ENCODE measurements at places on chromosomes 16 and 17. TPM values are rescaled to one million over a fixed set of nuclear protein-coding genes. Genes with fewer than 3 reads are reported as not detected.

DNA sequence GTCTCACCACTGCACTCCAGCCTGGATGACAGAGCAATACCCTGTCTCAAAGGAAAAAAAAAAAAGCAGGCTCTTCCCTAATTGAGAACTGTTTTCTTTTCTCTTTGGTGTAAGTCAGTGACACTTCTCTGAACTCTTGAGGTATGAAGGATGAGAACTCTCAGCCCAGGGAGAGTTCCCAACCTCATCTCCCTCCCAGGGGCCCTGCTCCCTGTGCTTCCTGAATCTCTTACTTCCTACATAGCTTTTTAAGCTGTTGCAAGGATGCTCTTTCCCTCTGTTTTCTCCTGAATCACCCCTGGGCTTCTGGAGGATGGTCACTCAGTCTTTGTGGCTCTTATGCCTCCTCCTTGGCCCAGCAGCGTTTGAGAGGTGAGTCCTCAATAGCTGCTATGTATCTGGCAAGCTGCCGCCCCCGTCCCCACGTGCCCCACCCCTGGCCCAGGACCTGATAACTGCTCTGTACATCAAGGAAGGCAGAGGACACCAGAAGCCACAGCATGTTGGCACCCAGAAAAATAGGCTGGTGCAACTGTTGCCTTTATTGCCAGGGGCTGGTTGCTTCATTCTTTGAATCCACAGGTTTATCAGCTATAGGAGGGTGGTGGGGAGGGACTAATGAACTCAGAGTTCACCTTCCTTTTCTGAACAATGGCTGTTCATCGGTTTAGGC, 24.0 kb downstream of the IGF2BP1 start:
- no peak for DNase-seq

DNA sequence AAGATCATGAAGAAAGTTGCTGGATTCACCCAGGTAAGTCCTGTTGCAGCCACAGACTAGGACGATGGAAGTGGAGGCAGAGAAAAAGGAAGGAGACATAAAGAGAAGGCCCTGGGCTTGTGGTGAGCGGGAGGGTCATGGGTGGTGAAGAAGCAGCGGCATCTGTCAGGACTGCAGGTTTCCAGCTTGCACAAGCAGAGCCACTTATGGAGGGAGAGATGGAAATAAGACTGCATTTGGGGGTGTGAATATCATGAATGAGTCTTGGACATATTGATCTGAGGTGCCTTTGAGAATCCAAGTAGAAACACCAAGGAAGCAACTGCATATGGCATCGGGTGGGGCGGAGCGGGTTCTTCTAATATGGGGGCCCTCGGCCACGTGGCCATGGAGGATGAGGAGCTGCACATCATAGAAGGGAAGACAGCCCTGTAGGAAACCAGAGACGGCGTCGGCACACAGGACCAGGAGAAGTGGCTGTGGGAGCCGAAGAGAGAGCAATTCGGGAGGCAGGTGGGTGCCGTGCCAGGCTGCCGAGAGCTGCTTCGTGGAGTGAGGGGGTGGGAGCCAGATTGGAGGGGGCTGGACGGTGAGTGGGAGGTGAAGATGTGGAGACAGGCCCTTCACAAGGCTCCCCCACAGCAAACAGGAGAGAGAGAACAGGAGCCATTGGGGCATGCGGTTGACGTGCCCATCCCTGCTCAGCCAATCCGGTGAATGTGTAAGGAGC, 243.5 kb downstream of the GSG1L start:
- no peak for DNase-seq

GRCh38 chr17:40791787-40792436, 7.8 kb downstream of the KRT28 start:
- DNase-seq = no peak

The KCNJ2 gene
- 4.7 TPM for polyA plus RNA-seq

DNA sequence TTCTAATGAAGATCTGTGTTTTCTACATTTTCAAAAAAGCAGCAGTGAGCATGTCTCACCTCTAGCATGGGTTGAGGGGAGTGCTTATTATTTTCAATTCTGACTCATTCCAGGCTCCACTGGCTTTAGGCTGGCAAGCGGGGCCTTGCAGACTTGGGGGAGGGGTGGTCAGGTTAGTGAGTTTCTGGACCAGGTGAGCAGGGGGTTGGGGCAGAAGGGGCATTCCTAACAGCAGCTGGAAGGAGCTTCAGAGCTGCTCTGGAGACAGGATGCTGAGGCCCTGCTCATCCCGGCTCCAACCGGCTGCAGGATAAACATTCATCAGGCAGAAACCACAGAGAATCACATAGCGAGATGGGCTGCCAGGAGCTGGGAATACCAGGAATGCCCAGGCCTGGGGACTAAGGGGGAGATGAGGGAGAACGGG, 10.5 kb upstream of the KRT19 start:
- no peak for DNase-seq

The CTF1 gene
- polyA plus RNA-seq = 12.8 TPM

DNA sequence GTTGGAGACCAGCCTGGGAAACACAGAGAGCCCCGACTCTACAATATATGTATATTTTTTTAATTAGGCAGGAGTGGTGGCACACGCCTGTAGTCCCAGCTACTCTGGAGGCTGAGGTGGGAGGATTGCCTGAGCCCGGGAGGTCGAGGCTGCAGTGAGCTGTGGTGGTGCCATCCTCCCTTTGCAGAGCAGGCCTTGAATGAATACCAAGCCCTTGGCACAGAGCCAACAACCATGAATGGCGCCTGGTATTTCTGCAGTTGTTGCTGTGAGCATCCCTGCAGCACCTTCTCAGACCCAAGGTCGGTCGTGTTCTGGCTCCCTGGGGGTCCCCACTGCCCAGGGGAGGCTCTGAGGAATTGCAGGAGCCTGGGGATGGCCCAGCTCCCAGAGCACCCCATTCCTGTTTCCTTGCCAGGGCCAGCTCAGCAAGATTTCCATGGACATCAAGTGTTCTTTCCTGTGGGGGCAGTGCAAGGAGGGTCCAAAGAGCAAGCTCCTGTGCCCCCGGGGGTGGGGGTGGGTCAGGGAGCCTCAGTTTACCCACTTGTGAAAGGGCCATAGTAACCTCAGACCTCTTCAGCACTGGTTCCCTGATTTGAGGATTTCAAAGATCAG, 25.6 kb upstream of the RMI2 start:
- DNase-seq = no peak

The RRN3 gene
- polyA plus RNA-seq = 31.4 TPM

GRCh38 chr17:79955691-79956440, 79.8 kb downstream of the TBC1D16 start:
- DNase-seq = no peak

GRCh38 chr16:12148120-12148519, 171.6 kb downstream of the SNX29 start:
- DNase-seq = no peak

The INCA1 gene
- polyA plus RNA-seq = 5.0 TPM

The SGSM2 gene
- 42.4 TPM for polyA plus RNA-seq

DNA sequence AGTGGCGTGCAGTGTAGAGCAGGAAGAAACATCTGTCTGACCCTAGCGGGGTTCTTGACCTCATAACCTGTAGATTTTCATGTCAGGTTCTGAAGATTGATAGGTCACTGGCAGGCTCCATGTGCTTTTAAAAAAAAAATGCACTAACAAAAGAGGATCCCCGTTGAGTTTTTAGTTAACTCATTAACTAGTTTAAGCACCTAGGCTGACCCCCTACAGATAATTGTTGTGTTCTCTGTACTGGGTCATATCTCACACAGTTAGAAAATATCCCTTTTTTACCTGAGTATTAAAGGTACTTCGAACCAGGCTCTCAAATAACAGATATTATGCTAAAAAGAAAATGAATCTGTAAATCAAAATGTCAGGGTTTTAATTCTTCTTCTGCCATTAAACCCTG, 676.6 kb downstream of the CDH11 start:
- DNase-seq = no peak

DNA sequence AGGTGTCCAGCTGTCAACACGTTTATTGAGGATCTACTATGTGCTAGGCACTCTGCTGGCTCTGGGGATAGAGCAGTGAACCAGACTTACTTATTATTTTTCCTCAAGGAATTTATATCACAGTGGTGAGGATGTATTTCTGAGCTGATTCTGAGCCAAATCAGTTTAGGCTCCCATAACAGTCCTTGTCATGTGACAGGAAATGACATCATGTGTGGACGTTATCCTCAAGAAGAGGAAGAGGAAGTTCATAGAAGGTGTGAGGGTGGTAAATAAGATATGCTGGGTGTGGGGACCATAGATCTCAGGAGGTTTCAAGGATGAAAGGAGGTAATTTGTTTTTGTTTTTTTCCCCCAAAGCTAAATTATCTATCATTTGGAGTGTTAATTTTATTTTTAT, 873.5 kb upstream of the EEF2KMT start:
- DNase-seq = no peak

DNA sequence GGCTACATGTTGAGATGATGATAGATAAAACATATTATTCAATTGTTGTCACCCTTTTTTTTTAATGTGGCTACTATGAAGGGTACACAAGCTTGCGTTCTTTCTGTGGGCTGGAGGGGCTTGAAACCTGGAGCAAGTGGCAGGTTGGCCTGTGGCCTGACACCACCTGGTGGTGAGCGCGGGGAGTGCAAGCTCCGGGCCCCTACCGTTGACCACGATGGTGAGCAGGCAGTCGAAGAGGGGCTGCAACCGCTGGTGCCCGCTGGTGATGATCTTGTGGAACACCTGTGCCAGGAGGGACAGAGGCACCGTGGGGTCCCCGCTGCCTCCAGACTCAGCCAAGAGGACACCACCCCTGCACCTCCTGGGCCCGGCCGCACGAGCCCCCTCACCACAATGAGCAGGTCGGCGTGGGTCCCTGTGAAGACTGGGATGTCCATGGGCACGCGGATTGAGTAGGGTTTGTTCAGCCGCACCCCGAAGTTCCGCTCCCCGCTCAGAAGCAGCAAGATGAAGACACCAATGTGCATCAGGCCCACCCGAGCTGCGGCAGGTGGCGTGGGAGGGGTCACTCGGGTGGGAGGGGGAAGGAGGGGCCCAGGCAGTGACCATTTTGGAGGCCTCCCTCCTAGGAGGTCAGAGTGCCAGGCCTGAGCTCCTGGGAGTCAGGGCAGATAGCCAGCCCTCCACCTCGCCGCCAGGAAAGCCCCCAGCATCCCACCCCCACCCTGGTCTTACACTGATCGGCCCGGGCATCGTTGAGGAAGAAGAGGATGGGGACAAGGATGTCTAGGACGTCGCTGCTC, 14.4 kb downstream of the HID1 start:
- no peak for DNase-seq

The CDH11 gene
- polyA plus RNA-seq = 43.2 TPM

- no peak for DNase-seq
Observed at GRCh38 chr16:27405546-27406451, 3.8 kb downstream of the IL21R start.

The BEAN1 gene
- 1.6 TPM for polyA plus RNA-seq

Data from forelimb muscle (tissue), 1 donor.